Stimulated activated CD4-positive, alpha-beta T cell treated with anti-CD3 and anti-CD28 coated beads, TNF-alpha, amount 100 ng/mL, for 1 hour (primary cell): ENCODE measurements at places on chromosomes 1 and 21.

DNA sequence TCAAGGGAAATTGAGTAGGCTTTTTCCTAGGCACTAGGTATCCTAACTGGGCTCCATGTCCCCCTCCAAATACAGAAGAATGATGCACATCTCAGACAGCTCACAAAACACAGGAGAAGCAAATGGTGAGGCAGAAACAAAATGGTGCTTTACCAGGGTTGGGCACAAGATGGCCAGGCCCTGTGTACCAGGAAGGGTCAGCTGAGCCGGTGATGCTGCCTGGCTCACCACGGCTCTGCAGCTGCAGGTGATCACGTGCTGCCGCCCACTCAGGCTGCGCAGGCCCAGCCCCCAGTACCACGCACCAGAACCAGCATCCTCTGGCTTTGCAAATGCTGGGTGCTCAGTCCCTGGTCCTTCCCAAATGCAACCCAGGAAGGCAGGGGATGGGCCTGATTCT lies 993 bp upstream of the DSCAM start:
- DNase-seq, result no peak

DNA sequence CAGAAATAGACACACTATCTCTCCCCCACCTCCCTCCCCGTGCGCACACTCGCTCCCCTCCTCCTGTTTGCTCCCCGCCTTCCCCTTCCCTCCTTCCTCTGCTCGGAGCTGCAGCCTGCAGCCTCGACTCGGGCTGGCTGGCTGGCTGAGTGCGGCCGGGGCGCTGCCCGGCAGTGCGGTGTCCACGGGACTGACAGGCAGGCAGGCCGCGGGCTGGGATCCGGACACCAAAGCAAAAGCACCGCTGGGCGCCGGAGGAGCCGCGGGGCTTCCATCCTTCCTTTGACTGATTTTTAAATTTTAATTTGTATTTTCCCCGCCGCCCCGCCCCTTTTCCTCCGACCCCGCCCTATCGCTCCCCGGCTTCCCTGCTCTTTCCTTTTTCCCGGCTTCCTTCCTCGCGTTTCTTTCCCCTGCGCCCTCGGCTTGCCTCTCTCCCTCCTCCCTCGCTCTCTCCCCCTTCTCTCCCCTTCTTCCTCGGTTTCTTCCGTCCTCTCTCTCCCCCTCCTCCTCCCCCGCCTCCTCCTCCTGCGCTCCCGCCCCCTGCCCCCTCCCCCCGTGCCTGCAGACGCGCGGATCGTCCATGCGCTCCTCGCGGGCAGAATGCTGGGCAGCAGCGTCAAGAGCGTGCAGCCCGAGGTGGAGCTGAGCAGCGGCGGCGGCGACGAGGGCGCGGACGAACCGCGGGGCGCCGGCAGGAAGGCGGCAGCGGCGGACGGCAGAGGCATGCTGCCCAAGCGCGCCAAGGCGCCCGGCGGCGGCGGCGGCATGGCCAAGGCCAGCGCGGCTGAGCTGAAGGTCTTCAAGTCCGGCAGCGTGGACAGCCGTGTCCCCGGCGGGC lies 109.4 kb downstream of the NAV1 start:
- DNase-seq, result no peak

GRCh38 chr1:16608838-16609560 lies 4.4 kb downstream of the NBPF1 start:
- no peak for DNase-seq

DNA sequence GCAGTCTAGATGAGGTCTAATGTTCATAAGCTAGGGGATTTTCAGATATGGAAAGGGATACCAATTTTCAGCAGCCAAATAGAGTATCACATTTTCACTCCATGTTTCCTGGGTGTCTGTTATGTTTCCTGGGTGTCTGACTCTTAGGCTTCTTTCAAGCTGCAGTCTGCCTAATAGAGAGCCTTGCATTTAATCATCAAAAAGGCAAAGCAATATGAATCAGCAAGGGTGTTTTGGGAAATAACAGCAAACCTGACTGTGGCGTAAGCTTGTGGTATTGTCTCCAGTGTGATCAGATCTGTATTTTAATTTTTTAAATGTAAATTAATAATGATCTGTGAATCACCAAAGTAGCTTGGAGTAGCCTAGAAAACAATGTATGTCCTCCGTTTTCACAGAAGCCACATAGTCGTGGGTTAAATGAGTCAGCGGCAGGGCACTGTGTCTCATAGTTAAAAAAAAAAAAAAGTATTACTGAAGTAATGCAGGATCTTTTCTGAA lies 10.4 kb downstream of the LGALS8 start:
- no peak for DNase-seq

DNA sequence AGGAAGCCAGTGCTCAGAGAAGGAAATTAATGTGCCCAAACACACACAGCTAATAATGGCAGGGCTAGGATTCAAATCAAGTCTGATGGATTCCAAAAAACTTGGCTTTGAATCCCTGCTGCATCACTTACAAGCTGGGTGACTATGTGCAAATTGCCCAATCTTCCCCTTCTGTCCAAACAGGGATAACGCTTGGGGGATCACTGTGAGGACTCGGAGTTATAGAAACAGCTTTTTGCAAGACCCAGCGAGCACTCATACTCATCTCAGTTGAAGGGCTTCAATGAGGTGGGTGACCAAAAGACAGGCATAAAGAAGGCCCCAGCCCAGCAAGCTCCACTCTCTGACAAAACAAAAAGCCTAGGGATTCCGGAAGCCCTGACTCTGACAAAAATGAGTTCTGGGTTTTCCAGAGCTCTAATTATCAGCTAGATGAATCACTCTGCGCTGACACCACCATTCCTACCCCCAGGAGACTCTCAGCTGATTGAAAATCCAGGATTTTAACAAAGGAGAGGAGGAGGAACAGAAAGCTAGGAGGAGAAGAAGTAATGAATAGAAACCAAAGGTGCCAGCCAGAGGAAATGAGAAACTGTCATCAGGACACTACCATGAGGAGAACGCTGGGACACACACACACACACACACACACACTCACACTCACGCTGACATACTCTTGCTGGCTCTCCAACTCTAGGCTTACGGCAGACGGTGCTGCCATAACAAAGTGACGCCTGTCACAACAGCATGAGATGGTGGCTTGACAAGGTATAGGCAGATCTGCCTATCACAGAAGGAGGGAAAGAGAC lies 1.6 kb upstream of the STK40 start:
- DNase-seq, result no peak

GRCh38 chr1:236619398-236619797 lies 15.1 kb upstream of the HEATR1 start:
- no peak for DNase-seq

GRCh38 chr1:63929106-63929478 lies 155.3 kb downstream of the ROR1 start:
- no peak for DNase-seq
